Hippocampal formation (tissue), 2 donors: ENCODE measurements at places on chromosomes 16 and 17.

GRCh38 chr17:56543280-56543679 is 50.2 kb upstream of the NOG start:
- no peak for DNase-seq

DNA sequence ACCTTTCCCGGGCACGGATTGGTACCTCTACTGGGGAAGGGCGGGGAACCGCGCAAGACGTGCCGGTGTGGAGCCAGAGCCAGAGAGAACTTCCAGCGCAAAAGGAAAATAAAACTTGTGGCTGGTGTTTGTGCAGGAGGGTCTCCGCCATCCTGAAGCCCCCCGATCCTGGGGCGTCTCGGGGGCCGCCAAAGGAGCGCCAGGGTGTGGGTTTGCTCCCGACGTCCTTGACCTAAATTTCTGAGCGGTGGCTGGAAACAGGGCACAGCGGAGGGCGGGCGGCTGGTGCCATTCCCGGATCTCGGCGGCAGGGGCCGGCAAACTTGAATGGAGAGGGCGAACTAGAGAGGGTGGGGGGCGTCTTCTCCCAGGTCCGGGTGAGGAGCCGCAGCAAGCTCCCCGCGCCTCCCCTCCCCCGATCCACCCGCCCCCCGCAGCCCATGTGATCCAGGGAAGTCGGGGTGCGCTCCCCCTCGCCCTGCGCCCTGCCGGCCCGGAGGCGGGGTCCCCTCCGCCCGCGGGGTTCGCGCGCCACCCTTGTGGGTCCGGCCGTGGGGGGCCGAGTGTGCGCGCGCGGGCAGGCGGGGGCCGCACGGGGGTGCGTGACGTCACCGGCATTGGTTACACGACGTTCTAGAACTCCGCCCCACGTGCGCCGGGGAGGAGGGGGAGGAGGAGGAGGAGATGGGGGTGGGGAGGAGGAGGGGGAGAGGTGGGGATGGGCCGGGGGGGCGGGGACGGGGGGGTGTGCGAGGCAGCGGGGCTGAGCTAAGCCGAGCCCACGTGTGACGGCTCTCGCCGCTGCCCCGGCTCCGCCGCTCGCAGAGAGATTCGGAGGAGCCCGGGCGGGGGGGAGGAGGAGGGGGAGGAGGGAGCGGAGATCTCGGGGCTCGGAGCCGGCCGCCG is at the start of gene MSI2:
MSI2 (plus strand) TSS at position 748 of the 906 bp plus-strand sequence. CDS start 220 bp downstream, outside the sequence.
- peak; percentile 83 for DNase-seq

DNA sequence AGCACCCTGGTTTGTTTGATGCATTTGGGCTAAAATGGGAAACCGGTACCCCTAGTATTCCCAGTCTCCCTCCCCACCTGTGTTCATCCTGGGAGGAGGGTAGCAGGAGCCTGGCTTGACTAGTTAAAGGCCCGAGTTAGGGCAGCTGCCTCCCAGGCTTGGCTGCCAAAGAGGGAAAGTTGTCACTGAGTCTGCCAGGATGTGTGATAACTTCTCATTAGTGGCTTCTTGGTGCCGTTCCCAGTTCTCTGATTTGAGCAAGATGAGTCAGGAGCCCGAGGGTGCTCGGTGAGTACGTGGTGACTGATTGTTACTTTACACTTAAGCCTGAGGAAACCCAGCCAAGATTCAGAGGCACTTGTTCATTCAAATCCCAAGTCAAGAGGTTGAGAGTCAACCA is 2.5 kb downstream of the KRT32 start:
- no peak for DNase-seq

DNA sequence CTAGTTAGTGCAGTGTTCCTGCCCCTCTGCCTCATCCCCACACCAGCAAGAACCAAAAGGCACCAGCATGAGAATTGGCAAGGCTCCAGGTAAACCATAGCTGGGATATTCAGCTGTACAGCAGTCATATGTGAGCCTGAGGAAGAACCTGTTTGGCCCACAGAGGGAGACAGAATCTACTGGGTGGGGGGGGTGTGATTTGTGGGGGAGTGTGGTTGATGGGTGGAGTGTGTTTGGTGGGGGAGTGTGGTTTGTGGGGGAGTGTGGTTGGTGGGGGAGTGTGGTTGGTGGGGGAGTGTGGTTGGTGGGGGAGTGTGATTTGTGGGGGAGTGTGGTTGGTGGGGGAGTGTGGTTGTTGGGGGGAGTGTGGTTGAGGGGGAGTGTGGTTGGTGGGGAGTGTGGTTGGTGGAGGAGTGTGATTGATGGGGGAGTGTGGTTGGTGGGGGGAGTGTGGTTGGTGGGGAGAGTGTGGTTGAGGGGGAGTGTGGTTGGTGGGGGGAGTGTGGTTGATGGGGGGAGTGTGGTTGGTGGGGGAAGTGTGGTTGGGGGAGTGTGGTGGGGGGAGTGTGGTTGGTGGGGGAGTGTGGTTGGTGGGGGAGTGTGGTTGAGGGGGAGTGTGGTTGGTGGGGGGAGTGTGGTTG is 19.5 kb downstream of the MINK1 start:
- no peak for DNase-seq

DNA sequence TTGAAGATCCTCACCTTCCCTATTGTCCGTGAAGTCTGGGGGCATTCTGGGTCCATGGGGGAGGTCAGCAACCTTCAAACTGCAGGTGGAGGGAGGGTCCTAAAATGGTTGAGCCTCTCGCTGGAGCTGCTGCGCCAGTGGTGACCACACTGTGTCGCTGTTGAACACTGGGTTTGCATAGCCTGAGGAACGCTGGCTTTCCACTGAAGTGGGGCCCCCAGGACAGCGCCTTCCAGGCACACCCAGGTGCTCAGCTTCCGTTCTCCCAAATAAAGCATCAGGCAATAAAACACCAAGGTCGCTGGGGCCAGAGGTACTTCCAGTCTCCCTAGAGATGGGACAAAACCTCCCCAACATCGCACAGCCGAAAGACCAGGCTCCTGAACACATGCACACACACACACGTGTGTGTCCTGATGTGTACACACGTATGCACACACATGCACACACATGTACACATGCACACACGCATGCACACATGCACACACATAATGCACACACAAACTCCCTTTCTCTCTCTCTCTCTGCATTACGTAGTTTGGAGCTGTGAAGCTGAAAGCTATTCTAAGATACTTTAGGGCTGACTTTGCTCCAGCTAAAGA is 120.6 kb downstream of the IRF8 start:
- no peak for DNase-seq

DNA sequence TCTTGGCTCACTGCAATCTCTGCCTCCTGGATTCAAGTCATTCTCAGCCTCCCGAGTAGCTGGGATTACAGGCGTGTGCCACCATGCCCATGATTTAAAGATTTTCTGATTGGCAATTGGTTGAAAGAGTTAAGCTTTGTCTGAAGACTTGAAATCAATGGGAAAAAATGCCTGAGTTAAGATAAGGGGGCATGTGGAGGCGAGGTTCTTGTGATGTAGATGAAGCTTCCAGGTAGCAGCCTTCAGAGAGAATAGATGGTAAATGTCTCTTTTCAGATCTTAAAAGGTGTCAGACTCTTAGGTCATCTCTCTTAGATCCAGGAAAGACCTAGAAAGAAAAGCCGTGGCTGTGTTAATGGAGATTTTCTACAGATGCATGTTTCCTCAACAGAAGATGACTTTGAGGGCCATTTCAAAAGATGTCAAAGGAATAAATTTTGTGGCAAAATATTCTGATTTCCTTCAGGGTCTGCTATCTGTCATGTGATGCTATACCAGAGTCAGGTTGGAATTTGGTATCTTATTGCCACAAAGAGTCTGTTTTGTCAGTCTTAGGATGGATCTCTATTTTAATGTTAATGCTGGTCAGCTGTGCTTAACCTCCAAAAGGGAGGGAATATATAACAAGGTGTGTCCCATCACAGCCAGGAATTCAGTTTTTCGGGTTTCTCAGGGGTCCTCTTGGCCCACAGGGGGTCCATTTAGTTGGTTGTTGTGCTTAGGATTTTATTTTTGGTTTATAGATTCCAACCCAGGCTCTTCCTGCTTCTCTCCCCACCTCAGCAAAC is 58.3 kb upstream of the AKTIP start:
- no peak for DNase-seq

- no peak for DNase-seq
These were observed 61.4 kb downstream of the ZDHHC7 start for GRCh38 chr16:84949772-84950436.

GRCh38 chr16:72508191-72508590 is 336.2 kb upstream of the PMFBP1 start:
- DNase-seq: no peak

DNA sequence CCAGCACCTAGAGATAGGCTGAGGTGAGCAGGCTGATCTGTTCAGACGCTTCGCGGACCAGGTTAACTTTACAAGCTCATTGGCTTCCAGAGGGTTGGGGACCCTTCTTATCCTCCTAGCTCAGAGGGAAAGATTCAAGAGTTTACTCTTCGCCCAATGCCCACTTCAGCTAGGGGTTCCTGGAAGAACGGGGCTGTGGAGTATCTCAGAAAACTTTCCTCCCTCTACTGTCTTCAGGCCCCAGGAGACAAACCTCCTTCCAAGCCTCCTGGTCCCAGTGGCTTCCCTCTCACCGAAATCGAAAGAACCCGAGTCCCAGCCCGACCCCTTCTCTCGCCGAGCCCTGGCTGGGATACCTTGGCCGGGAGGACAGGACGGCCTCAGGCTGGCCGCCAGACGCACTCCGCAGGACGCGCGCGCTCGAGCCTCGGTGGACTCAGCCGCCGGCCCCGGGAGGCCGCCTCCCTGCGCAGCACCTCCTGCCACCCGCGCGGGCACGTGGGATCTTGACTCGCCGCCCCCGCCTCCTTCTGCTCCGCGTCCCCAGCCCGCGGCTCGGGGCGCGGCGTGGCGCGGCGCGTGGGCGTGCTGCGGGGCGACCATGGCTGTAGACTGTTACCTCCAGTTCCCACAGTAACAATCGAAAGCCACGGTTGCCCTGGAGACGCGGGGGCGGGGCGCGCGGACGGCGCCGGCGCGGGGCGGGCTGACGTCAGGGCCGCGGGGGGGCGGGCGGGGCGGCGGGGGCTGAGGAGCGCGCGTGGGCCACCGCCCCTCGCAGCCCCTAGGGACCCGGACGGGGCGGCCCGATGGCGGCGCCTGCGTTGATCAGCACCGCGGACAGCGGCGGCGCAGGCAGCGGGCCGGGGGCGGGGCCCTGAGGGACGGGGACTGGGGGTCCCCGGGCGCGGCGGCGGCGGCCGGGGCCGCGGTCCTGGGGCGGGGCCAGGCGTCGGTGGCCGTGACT is 5.3 kb upstream of the HIC1 start:
- peak; percentile 54 for DNase-seq

- DNase-seq: no peak
These were observed 8.8 kb upstream of the BRIP1 start for GRCh38 chr17:61872099-61872498.

DNA sequence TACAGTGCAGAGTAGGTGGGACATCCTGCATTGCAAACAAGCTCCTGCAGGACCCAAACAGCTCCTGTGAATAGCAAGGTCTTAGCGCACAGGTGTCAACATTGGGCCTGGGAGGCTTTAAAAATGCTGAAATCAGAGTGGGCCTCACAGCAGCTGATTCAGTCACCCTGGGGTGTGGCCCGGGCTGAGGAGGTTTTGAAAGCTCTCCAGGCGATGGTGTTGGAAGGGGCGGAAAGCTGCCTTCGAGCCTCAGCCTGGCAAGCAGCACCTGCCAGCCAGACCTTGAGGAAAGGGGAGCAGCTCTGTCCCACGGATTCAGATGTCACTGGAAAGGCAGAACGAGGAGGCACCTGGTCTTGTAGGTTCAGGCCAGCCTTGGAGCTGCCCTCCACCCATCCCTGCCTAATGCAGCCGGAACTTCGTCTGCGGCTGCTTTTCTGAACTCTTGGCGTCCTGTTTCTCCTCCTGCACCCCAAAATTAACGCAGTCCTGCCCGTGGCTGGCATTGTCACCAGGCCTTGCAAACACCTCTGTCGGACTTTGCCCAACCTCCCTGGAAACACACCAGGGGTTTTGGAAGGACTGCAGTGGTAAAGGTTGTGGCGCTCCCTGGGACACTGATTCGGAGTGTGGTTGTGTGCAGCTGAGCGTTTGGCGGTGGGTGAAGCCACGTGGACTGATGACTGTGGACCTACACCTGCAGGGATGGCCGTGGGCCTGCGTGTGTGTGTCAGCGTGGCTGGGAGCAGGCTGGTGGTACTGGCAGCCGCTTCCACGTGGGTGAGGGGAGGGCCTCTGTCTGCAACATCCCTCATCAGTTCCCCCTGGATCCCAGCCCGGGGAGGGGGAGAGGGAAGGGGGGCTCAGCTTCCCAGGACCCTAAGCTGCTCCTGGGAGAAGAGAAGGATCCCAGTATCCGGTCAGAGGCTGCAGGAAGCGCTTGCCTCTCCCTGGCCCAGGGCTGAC is 3.4 kb downstream of the NECAB2 start:
- DNase-seq: no peak
